ENCODE measurements at places on chromosomes 11 and 22.

DNA sequence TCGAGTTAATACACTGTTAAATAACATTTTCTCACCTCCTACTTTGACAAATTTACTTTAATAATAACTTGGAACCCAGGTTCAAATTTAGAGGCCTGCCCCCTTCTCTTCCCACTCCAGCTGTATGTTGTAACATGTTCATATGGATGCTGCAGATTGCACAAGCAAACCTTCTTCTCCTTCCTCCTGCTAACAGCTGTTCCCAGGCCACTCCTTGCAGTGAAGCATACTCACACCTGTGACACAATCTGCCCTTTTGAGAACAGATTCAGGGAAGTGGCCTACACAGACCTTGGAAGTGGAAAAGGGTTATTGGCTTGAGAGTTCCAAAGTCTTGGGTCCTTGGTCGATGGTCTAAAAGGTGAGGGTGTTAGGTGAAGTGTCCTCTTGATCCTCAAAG is 131.9 kb downstream of the TEAD1 start:
- DNase-seq = no peak

DNA sequence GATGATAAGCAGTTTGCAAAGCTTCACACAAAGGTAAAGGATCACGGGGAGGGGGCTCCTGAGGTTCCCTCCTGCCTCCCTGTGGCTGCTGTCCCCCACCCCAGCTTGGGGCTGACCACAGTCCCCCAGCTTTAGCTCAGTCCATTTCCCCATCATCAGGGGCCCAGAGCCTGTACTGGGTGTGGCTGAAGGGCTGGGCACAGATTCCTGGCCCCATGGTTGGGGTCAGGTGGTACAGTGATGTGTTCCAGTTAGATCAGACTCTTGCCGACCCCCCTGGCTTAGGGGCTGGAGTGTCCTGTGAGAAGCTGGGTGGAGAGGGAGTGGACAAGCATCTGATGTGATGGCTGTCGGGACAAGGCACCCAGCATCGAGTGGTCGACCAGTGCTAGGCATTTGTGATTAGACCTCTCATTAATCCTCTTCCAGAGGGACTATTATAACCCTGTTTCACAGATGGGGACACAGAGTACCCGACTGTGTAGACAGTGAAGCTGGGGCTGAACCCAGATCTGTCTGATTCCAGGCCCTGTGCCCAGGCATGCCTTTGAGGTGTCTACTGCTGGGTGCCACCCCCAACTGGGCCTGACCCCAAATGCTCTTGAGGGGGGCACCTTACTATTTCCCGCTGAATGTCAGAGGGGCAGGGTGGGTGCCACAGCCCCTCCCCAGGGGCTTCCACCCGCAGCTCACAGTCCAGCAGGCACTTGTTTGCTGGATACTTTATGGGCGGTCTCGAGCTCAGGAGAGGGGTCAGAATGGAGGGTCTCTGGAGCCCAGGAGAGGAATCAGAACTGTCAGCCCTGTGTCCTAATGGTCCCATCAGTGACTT is 4.3 kb downstream of the SHANK3 start:
- DNase-seq = no peak

GRCh38 chr11:1573077-1573902 is 1.2 kb upstream of the DUSP8 start:
- no peak for DNase-seq

DNA sequence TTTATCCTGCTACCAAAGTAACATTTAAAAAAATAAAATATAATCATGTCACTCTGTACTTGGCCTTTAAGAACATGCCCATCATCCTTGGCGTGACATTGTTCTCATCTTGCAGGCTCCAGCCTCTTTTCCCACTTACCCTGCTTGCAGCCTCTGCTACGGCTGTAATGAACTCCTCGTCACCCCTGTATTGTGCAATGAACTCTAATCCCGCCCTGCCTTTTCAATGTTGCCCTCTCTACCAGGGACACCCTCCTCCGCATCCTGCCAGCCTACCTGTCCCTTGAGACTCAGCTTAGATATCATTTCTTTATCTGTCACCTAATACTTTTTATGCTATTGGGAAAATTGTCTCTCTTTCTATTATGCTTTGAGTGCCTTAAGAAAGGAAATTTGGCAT is 12.6 kb upstream of the MMP20 start:
- DNase-seq = no peak

DNA sequence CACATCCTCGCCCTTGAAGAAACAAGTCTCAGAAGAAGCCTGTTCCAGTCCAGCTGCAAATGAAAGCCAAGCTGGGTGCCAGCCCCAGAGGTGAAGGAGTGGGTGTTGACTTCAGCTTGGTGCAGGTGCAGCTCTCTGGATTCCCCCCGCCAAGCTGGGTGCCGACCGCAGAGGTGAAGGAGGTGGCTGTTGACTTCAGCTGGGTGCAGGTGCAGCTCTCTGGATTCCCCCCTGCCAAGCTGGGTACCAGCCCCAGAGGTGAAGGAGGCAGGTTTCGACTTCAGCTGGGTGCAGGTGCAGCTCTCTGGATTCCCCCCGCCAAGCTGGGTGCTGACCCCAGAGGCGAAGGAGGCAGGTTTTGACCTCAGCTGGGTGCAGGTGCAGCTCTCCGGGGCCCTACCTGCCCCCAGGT is 1234.0 kb downstream of the TBC1D22A start:
- DNase-seq = no peak

GRCh38 chr11:41920374-41920773 is 460.9 kb upstream of the LRRC4C start:
- DNase-seq = no peak

DNA sequence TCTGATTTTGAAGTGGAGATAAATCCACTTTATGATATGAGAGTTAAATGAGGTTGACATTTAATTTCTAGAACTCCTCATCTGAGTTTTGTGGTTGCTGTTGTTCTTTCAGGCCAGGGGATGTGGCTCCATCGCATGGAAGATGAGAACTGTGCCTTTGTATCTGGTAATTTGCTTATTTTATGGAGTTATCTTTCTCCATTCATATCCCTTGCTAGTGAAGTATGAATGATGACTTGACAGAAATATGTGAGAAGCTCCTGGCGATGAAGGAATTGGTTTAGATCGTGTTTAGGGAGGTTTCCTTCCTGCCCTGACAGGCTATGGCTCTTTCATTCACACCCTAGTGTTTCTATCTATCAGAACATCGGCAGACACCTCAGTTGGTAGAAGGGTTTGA is 393.7 kb downstream of the ETS1 start:
- DNase-seq = no peak

GRCh38 chr22:48940266-48941032 is 887.2 kb downstream of the BRD1 start:
- no peak for DNase-seq

- no peak for DNase-seq
Observed at GRCh38 chr22:19887256-19887985, 32.7 kb upstream of the GNB1L start.

- DNase-seq = no peak
Observed at GRCh38 chr22:44441401-44442185, 56.4 kb downstream of the RTL6 start.

- no peak for DNase-seq
Observed at GRCh38 chr22:20060700-20061480, 19.2 kb upstream of the DGCR8 start.

- DNase-seq = no peak
Observed at GRCh38 chr11:32118025-32118974, 27.4 kb downstream of the RCN1 start.

Data from GOT3 (cell line).